Amniotic epithelial cell (primary cell): ENCODE measurements at places on chromosomes 4 and X.

- no peak for DNase-seq
Observed at GRCh38 chrX:72102126-72102525, 29.6 kb downstream of the RTL5 start.

- DNase-seq: peak; percentile 67
Observed at GRCh38 chrX:153766098-153766817, 2.2 kb downstream of the PLXNB3 start.

DNA sequence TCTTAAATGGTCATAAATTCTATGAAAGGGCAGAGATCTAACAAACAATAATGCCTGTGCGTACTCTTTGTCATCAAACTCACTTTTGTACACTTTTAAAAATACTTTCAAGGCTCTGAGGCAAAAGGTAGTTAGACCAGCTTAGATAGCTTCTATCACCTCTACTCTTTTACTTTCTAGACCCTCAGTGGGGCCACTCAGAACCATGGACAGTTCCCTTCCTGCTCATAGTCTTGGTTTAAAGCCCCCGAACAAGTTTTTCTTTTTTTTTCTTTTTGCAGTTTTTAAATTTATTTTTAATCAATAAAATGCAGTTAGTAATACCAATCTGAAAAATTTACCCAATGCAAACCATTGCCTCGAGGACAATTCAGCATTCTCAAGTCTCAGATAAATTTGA is 460.5 kb upstream of the CNKSR2 start:
- DNase-seq: peak; percentile 19

- DNase-seq: no peak
Observed at GRCh38 chrX:63561425-63561824, 210.3 kb upstream of the SPIN4 start.

GRCh38 chr4:182679533-182679932 is 237.7 kb downstream of the DCTD start:
- no peak for DNase-seq

GRCh38 chr4:175280153-175280552 is 362.0 kb downstream of the ADAM29 start:
- no peak for DNase-seq

DNA sequence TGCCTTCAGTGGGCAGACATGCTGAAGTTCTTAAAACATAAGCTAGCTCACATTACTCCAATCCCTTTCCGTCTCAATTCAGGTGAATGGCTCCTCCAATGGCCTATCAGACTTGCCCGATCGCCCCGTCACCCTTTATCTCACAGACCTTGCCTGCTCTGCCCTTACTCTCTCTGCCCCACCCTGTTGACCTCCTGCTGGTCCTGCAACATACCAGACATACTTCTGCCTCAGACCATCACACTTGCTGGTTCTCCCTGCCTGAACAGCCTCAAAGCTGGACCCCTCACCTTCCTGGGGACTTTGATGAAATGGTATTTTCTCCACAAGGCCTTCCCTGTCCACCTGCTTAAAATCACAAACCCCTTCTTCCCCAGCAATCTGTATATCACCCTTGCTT is 340.1 kb upstream of the NR3C2 start:
- DNase-seq: no peak

- no peak for DNase-seq
Observed at GRCh38 chr4:52421811-52422213, 237.3 kb downstream of the USP46 start.

- DNase-seq: peak; percentile 43
Observed at GRCh38 chrX:132652871-132653270, 164.0 kb upstream of the MBNL3 start.
